ENCODE measurements at places on chromosomes 3 and 15. TPM values are rescaled to one million over a fixed set of nuclear protein-coding genes. Genes with fewer than 3 reads are reported as not detected.

DNA sequence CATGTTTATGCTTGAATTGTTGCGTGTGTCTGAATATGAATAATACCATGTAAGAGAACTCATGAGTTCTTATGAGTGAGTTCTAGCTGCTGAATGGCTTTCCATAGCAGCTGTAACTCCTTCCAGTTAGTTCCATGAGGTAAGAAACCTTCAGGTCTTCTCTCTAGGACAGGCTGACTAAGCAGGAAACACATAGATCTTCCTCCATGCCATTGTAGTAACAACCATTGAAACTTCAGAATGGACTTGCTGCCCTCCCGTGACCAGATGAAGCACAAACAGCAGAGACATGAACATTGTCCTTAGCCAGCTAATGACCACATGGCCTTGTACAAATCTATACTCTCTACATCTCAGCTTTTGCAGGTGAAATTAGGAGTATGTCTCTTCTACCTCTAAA is 200.0 kb downstream of the ZNF385D start:
- no peaks in the 10 kb centered on the region for H3K27me3 ChIP-seq
- no peak overlapping the region for H3K4me3 ChIP-seq
- no peaks in the 10 kb centered on the region for H3K4me1 ChIP-seq
- no peak for DNase-seq

DNA sequence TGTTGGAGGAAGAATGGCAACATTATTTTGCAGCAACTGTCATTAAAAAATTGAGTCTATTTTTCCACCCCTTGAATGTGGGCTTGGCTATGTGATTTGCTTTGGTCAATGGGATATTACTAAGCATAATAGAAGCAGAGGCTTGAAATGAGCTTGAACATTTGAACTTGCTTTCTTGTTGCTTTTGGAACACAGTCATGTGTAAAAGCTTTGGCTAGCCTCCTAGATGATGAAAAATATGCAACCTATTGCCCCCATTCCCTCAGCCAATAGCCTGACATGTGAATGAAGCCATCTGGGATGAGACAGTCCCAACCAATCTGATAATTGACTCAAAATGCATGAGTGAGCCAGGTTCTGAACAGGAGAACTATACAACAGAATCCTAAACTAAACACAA is 78.4 kb downstream of the PLSCR2 start:
- no peaks in the 10 kb centered on the region for H3K36me3 ChIP-seq
- no peaks in the 10 kb centered on the region for H3K27me3 ChIP-seq

- H3K36me3 ChIP-seq, result no peaks in the 10 kb centered on the region
- H3K4me1 ChIP-seq, result no peaks in the 10 kb centered on the region
- no peak overlapping the region for H3K4me3 ChIP-seq
Measured at GRCh38 chr3:188421836-188422540, 268.0 kb downstream of the LPP start.

GRCh38 chr15:79265987-79266579 is 16.4 kb upstream of the ANKRD34C start:
- H3K27ac ChIP-seq, result no peak overlapping the region
- H3K4me3 ChIP-seq, result no peak overlapping the region
- H3K4me1 ChIP-seq, result no peaks in the 10 kb centered on the region
- no peak for DNase-seq
- no peaks in the 10 kb centered on the region for H3K27me3 ChIP-seq

DNA sequence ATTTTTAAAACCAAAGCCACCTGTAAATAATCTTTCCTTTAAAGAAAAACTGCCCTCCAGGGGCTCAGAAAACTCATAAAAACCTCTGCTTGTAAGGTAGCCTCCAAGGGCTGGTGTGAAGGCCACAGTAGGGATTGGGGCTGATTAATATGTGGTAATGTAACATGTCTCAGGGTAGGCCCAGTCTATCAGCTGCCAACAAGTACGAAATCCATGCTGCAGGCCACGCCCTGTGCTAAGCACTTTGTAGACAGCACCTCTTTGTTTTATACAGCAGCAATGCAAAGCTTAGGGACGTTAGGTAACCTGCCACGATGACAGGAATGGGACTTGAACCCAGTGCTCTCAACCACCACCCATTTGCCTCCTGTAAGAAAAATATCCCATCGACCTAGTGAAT is 65.6 kb upstream of the PRICKLE2 start:
- H3K27me3 ChIP-seq, result no peaks in the 10 kb centered on the region
- no peak overlapping the region for H3K27ac ChIP-seq
- no peak overlapping the region for H3K4me3 ChIP-seq
- H3K36me3 ChIP-seq, result no peaks in the 10 kb centered on the region
- no peaks in the 10 kb centered on the region for H3K4me1 ChIP-seq
- DNase-seq, result no peak

DNA sequence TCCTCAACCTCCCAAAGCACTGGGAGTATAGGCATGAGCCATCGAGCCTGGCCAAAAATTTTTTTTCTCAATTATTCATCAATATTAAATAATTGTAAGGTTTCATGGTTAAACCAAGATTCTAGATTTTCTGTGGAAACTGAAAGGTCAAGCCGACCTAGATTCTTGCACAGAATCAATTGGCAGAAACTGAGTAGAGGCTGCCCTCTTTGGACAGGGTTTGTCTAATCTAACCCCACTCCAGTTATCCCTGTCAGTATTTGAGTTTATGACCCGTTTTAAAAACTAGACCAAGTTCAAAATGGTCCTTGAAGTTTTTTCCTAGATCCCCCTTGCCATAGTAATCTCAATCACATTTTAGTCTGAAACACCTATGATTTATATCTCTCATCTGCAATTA is 8.6 kb upstream of the ADAM10 start:
- H3K27ac ChIP-seq, result no peak overlapping the region
- H3K4me1 ChIP-seq, result no peaks in the 10 kb centered on the region
- no peak for DNase-seq
- H3K36me3 ChIP-seq, result no peaks in the 10 kb centered on the region
- no peak overlapping the region for H3K4me3 ChIP-seq

GRCh38 chr15:73879426-73879825 is 6.1 kb downstream of the TBC1D21 start:
- H3K27me3 ChIP-seq, result no peaks in the 10 kb centered on the region
- H3K4me1 ChIP-seq, result no peaks in the 10 kb centered on the region
- H3K4me3 ChIP-seq, result no peak overlapping the region
- no peak for DNase-seq

DNA sequence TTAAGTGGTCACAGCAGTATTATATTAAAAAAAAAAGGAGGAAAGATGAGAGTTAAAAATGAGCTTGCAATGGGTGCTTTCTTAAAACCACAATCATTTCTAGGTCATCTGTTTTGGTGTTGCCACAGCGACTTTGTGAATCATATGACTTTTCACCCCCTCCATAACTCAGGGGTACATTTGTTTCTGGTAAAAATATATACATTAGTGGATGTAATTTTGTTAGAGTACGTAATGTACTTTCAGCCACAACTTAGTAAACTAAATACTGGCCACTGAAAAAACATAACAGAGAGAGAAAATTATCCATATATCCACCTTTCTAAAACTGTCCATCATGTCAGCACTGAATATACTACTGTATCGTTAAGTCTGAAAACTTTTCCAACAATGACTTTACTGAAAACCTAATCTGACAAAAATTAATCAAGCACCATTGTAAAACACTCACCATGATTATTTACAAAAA is 3.4 kb downstream of the ANKRD28 start:
- H3K27ac ChIP-seq, result peak overlapping the region; percentile 72
- no peaks in the 10 kb centered on the region for H3K27me3 ChIP-seq
- peaks cover 60% of the 10 kb centered on the region for H3K4me1 ChIP-seq
- H3K36me3 ChIP-seq, result no peaks in the 10 kb centered on the region
- DNase-seq, result peak; percentile 73

GRCh38 chr3:157167371-157168042 is 7.6 kb upstream of the CCNL1 start:
- H3K27me3 ChIP-seq, result no peaks in the 10 kb centered on the region
- no peak for DNase-seq
- H3K27ac ChIP-seq, result no peak overlapping the region

GRCh38 chr15:55799291-55800212 is 56.6 kb upstream of the PRTG start:
- no peaks in the 10 kb centered on the region for H3K27me3 ChIP-seq
- H3K36me3 ChIP-seq, result no peaks in the 10 kb centered on the region
- no peak overlapping the region for H3K27ac ChIP-seq
- no peaks in the 10 kb centered on the region for H3K4me1 ChIP-seq
- DNase-seq, result no peak

GRCh38 chr15:81281456-81281735 is 42.5 kb downstream of the STARD5 start:
- H3K4me3 ChIP-seq, result no peak overlapping the region
- H3K27me3 ChIP-seq, result no peaks in the 10 kb centered on the region
- H3K36me3 ChIP-seq, result no peaks in the 10 kb centered on the region
- DNase-seq, result no peak

DNA sequence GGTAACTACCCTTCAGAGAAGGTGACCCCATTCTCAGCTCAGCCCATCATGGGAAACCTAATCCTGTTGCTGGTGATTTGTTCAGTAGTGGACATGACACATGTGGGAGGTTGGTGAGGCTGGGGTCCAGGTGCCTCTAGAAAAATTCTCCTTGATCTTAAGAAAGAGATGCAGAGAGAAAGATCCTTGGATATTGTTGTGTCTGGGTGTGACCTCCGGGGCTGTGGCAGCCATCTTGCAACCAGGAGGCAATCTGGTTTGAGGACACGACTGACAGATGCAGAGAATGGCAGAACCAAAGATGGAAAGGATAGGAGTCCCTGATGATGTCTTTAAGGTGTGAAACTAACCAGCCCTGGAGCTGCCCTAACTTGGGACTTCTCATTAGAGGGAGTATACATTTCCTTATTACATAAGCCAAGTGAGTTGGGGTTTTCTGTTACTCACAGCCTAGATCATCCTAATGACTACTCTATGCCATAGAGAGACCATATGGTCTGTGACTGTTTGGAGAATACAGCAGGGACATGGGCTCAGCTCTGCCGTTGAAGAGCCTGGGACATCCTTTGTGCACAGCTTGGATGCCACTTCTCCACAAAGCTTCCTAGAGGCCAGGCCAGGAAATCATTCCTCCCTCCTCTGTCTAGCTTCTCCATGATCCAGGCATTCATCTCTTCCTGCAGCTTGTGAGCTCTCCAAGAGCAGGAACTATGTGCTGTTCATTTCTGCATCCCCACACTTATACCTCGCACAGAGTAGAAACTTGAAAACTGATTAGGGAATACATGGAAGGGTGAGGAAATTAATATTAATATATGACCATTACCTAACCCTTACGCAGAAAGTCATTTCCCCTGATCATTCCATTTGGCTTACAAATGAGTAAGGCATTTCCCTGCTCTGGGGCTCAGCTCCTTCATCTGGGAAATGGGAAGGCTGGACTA is 45.9 kb downstream of the HRH1 start:
- no peak overlapping the region for H3K27ac ChIP-seq
- no peaks in the 10 kb centered on the region for H3K4me1 ChIP-seq
- no peak for DNase-seq
- H3K27me3 ChIP-seq, result no peaks in the 10 kb centered on the region

DNA sequence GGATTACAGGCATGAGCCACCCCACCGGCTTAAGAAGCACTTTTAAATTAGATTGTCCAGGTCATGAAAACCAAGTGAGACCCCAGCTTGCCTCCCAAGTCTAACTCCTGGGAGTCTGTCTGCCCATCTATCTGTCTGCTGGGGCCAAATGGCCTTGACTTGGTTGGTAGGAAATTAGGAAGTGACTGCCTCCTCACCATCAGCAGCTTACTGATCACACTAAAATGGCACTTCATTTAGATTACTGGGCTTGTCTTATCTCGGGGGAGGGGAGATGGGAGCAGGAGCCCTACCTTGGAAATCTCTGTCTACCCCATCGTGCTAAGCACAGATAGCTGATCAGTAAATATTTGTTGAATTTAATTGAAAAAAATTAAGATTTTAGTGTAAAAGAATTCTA is 5.6 kb upstream of the LRRC2 start:
- H3K27ac ChIP-seq, result no peak overlapping the region
- H3K4me3 ChIP-seq, result no peak overlapping the region
- H3K36me3 ChIP-seq, result no peaks in the 10 kb centered on the region
- no peaks in the 10 kb centered on the region for H3K4me1 ChIP-seq
- no peak for DNase-seq

- no peak overlapping the region for H3K27ac ChIP-seq
- H3K36me3 ChIP-seq, result no peaks in the 10 kb centered on the region
- no peak overlapping the region for H3K4me3 ChIP-seq
- H3K27me3 ChIP-seq, result peaks cover 35% of the 10 kb centered on the region
Measured at GRCh38 chr3:128480717-128481437, 12.1 kb downstream of the GATA2 start.

DNA sequence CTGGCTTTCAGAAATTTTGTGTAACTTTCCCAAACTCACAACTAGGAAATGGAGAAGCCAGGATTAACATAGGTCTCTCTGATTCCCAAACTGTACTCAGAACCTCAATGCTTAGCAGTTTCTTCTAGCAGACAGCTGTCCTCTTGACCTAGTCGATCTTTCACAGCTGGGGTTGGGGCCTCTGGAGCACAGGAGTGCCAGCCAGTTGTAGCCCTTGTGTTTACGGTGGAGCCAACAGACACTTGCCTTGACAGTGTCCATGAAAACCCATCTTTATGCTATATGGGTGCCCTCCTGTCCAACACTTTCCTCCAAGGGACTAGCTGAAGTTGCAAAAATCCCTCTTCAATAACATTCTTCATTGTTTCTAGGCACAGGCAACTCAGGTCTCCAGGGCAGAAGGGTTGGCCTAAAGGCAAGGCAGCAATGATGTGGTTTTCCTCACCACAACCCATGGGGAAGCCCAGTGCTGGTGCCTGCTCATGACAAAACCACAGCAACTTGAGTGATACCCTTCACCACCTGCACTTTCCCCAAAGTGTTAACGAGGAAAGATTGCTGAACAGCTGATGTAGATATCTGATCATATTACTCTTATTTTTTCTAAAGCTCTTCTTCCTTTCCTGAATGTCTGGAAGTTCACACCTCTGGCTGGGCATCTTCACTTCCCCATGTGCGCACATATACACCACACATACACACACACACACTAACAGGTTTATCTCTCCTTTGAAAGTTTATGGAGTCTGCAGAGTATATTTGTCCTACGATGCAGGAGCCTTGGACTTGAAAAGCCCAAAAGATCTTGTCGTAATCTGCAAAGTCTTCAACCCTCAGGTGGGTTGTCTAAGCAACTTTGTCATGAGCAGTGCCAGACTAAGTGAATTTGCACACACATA is 11.0 kb upstream of the KNG1 start:
- no peaks in the 10 kb centered on the region for H3K27me3 ChIP-seq
- H3K27ac ChIP-seq, result no peak overlapping the region
- H3K4me1 ChIP-seq, result peaks cover 8% of the 10 kb centered on the region
- H3K4me3 ChIP-seq, result no peak overlapping the region
- no peaks in the 10 kb centered on the region for H3K36me3 ChIP-seq

DNA sequence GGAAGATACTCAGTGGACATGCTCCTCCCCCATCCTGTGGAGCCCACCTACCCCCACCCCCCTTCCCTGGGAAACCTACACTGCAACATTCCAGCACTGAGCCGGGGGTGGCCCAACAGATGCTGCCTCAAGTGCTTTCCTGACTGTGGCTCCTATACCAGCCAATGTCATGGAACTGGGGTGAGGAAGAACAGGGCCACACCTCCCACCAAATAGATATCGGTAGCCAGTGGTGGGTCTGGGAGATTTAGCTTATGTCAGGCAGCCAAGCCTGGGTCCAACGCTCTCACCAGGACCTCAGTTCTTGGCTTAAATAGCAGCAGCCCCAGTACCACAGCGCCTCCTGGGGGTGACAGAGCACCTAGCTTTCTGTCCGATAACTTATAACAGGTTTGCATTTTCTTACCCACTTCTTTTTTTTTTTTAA is 30.3 kb downstream of the CDC25A start:
- no peak overlapping the region for H3K27ac ChIP-seq
- H3K36me3 ChIP-seq, result no peaks in the 10 kb centered on the region
- H3K4me3 ChIP-seq, result no peak overlapping the region
- H3K27me3 ChIP-seq, result no peaks in the 10 kb centered on the region

Gene CAPN7
- total RNA-seq, result 103 TPM

Gene INSYN1
- not detected for total RNA-seq

Gene SH2D7
- not detected for total RNA-seq

Gene WNT5A
- not detected for total RNA-seq

Gene PCSK6
- 0.53 TPM for total RNA-seq

Gene NEIL1
- total RNA-seq, result 16.4 TPM

Gene GABRR3
- 0.17 TPM for total RNA-seq

Gene ITGA11
- not detected for total RNA-seq

Gene PLSCR2
- 0.76 TPM for total RNA-seq
